ENCODE measurements at places on chromosomes 6 and 20.
A peak's percentile ranks its signal among the peaks of the same experiment; 100 is the strongest.

DNA sequence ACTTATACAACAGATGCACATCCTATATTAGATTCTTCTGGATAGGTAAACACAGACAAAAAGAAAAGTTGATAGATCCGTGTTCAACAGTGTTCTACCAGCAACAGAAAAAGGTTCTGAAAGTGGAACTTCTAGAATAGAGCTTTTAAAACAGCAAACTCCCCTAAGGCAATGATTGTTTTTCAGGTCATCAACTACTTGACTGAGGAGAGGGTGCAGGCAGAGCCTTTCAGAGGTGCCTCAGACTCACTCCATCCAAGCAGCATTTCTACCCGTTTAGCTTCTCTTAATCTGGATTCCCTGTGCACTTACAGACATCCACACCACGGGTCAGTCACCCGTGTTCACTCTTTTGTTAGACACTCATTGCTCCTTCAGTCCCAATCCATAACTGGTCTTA is 28.9 kb downstream of the FYN start:
- DNase-seq = no peak

DNA sequence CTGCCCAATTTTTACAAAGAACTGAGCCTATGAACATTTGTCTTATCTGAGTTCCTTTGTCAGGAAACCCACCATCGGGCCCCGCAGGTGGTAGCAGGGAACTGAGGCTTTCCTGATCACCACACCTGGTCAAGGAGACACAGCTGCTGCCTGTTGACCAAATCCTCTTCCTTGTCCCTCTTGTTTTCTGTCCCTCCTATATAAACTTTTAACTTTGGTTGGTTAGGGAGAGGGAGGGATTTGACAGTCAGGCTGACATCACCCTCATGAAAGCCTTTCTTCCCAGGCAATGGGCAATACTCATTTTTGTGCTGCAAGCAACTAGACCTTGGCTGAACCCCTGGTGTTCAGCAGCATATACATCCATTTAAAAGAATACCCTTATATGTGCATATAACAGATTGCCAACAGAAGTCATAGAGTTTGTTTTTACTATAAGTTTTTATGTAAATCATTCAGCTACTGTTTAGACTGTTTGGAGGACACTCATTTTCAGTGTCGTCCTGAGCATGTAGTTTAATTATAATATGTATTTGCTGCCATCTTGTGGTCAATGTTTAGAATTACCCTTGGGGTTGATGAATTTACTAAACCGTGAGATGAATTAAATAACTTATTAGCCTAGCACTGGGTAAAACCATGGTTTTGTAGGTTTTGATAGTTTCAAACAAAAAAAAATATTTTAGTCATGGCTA is 17.0 kb downstream of the CRISP1 start:
- DNase-seq = peak; percentile 49

- DNase-seq = no peak
Observed at GRCh38 chr6:15284743-15285142, 38.9 kb downstream of the JARID2 start.

DNA sequence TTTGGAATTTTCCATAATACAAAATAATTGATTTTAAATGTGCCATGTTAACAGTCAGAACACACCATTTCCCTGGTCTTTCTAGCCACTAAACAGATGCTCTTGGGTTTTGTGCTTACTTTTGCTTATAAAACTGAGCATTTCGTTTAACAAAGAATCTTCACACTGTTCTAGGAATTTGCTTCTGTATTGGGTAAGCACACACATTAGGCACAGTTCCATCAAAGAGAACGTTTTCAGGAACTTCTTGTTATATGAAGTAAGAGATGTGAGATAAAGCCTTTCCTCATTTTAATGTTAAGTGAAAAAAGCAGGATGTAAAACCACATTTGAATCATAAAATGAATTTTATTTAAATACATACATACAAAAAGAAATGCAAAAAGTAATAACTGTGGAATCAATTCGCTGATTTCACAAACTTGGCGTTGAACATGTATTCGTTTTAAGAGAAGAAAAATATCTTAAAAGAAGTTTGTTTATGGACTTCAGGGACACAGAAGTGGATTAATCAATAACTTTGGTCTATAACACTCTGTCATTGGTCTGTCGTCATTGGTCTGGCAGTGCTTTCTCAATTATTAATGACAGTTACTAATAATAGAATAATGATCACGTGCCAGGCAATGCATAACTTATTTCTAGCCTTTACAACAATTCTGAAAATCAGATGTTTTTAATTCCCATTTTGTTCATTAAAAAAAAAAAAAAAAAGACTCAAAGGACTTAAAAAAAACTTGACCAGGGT is 199.9 kb upstream of the PRDM1 start:
- DNase-seq = no peak

DNA sequence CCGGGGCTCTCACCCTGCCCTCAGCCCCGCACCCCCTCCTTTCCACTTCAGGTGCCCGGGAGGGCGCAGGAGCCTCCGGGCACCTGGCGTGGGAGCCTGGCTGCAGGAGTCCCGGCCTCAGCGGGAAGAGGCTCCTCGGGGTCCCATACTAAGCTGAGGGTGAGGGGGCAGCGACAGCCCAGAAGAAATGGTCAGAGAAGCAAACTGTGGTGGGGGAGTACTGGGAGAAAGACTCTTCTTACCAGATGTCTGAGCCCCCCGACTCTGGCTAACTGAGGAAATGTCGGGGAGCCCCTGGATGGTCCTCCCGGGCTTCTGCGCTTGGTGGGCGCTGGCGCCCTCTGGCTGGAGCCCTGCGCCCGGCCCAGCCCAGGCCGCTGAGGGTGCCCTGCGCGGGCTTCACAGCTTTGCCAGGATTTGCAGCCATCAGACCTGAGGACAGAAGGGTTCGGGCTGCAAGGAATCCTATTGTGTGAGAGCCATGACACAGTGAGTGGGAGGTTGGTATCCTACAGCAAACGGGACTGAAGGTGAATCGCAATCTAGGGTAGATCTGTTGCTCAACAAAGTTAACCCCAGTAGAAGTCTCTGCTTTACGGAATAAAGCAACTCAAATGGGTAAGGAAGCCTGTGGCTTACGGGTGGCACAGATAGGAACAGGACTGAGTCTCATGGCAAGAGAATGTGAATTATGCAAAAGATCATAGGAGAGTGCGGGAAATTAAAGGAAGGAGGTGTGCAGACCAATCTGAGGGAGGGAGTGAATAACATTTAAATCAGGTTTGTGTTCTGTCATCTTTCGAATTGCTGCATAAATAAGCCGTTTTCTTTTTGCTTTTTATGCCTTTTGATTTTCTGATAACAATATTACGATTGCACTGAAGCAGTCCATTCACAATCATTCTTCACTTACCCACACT is 639 bp upstream of the RCAN2 start:
- no peak for DNase-seq

GRCh38 chr6:53718597-53719460 is 53.3 kb upstream of the KLHL31 start:
- peak; percentile 83 for DNase-seq

- DNase-seq = no peak
Observed at GRCh38 chr6:83047065-83047754, 18.4 kb downstream of the UBE3D start.

DNA sequence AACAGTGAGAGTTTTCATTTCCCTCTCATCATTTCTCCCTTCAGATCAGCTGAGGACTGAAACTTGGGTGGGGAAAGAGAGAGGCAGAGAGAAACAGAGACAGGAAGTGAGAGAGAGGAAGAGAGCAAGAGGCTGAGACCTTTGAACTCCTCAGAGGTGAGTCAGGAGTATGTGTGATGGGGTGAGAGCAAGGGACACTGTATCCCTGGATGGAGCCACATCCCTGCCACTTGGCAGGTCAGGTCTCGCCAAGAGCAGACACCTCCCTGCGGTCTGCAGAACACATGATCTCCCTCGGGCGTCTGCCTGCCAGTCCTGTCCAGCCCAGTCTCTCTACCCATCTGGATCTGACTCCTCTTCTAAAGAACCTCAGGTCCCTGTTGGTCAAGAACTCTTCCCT is 62.7 kb upstream of the SYNDIG1 start:
- DNase-seq = peak; percentile 9

DNA sequence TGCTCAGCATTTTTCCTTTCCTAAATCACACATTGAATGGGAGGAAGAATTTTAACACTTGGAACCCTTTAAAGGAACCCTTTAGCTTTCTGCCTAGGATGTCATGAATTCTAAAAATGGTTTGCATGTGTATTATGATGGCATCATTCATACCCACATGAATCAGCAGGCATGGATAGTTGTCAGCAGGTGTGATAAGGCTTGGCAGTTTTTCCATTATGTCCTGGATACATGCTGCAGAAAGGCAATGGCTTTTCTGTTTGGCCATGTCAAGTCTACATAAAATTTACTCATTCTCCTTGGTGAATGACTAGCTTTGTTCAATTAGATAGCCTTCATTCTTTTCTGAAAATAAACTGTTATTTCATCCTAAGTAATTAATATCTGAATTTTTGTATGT is 353.7 kb downstream of the GRIK2 start:
- no peak for DNase-seq

GRCh38 chr6:33903579-33903978 is 99.8 kb upstream of the MLN start:
- DNase-seq = no peak

- no peak for DNase-seq
Observed at GRCh38 chr6:158754738-158755137, 64.4 kb downstream of the EZR start.

DNA sequence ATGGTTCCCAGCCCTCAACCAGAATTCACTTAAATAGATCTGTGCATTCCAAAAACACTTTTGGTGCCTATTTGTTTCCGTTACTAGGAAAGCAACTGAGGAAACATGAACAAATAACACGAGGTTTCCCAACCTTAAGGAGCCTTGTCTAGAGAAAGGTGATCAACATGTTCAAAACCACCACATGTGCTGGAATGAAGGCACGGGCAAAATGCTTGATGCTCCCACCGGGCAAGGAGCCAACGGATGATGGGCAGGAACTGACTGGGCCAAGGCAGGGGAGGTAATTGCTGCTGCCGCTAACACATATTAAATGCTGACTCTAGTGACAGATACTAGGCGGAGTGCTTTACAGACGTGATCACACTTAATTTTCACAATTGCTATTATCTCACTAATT is 2.5 kb downstream of the MYLK4 start:
- no peak for DNase-seq

DNA sequence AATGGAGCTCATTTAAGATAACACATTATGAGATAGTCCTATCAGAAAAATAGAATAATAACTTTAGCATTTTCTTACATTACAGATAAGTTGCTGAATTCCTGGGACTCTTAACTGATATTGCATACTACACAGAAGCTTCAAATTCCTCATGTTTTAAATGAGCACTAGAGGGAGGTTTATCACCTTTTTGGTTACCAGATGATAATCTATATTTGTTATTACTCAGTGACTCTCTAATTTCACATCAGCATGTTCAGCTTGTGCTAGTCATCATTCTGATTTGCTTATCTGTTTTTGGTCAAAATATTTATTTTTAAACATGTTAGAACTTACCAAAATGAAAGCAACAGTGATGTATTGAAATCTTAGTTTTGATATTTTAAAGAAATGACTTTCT is 20.5 kb upstream of the GJA10 start:
- DNase-seq = peak; percentile 21

DNA sequence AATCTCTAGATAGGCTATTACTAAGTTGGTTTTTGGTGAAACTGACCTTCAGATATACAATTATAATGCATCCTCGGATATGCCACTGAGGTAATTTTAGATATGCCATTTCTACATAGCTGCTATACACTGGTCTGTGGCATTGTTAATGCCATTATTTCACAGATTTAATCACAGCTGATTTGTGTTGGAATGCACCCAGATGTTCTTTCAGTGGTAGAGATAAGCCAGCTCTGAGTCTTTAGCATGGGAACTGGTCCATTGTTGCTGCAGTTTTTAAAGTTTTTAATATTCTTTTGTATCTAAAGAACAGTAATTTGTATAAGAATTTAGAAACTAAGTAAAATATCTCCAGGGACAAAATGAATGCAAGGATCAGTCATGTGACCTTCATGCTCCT is 6.8 kb downstream of the TMX4 start:
- DNase-seq = no peak

GRCh38 chr20:10795286-10796026 is 121.7 kb upstream of the JAG1 start:
- DNase-seq = no peak

DNA sequence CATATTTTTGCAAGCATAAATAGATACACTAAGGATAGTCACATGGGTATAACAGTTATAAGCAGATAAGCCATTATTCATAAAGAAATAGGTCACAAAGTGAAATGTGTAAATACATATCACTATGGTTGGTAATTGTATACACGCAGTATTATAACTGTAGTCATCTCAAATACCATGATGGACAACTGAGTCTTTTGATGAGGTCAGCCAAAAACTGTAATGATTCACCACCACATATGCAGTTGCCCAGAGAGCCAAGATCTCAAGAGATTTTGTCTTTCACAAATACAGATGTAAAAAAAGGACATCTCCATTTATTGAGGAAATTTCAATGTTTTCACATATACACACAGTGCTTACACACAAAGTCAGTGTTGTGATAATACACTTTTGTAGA is 28.3 kb downstream of the ZNF292 start:
- DNase-seq = peak; percentile 35

DNA sequence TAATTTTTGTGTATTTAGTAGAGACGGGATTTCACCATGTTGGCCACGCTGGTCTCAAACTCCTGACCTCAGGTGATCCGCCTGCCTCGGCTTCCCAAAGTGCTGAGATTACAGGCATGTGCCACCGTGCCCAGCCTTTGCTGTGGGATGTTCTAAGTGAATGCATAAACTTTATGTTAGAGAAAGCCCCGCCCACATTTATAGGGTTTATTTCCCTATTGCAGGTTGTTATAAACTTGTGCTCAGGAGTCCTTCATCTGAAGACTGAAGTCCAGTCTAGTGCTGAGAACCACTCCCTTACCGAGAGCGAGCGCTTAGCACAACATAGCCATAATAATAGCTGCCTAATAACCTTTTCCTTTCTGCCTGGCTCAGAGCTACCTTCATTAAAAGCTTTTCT is 75.4 kb upstream of the ZNF217 start:
- DNase-seq = no peak

GRCh38 chr20:15487682-15488081 is 1085.6 kb downstream of the KIF16B start:
- no peak for DNase-seq

Data from activated CD4-positive, alpha-beta T cell treated with anti-CD3 and anti-CD28 coated beads, Interleukin-2, Interleukin-6, amounts not matched to agents 100 ng/mL and 50 ng/mL, durations not matched to agents 16 hours and 8 hours (primary cell).